Activated gamma-delta T cell treated with Interleukin-2 at 50 U/mL for 16 hours (primary cell): ENCODE measurements at places on chromosomes 1 and 21.

- no peak for DNase-seq
Measured at GRCh38 chr1:53546409-53547155, 87.4 kb downstream of the DMRTB1 start.

- no peak for DNase-seq
Measured at GRCh38 chr1:52533713-52534112, 19.2 kb downstream of the TUT4 start.

DNA sequence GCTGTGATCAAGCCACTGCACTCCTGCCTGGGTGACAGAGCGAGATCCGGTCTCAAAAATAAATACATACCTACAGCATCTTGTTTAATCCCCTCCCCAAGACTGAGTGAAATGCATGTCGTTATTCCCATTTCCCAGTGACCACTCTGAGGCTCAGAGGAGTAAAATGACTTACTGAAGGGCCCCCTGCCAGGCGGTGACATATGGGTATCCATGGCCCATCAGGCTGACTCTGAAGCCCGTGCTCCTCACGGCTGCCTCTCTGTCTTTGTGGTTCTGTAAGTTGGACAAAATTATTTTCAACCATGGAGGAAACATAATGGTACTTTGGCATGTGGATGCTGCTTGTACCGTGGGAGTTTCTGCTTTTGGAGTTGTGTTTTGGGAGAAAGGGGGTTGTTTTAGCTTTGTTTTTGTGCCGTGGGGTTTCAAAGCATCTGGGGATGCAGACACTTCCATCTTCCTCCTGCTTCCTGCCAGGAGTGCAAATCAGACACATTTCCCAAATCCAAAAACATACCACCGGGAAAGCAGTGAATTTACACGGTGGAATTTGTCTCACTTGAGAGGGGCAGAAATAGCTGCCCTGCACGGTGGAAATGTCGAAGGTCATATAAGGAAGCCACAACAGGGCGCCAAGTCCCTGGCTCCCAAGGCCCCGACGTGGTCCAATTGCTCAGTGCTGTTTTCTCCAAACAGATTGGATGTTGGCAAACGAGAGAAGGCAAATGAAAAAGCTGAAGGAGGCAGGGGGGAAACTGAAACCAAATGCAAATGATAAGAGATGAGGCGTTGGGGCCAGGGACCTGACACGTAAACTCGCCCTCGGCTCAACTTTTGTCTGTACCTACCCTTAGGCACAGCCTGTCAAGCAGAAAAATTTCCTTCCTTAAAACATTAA, 17.1 kb upstream of the PINK1 start:
- DNase-seq: no peak

DNA sequence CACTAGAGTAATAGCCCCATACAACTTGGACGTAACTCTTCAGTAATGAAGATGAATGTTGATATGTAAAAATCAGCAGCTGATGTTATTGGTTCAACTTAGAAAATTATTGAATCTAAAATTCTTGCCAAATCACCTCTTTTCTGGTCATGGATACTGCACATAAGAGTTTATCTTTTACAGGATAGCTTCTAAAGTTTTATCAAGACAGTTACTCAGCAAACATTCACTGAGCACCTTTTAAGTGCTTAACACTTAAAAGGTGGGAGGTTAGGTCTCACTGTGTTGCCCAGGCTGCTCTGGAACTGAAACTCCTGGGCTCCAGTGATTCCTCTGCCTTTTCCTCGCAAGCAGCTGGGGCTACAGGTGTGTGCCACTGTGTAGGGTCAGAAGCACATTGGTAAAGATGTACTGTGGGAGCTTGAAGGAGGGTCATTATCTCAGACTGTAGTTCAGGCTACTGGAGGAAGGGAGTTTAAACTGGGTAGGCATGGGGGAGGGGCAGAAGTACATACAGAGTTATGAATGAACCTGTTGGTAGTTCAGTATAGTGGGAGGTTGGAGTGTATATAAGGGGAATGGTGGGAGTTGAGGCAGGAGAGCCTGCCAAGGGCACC, 2.0 kb downstream of the MPZL1 start:
- no peak for DNase-seq

- no peak for DNase-seq
Measured at GRCh38 chr1:41461790-41462679, 22.4 kb downstream of the EDN2 start.

DNA sequence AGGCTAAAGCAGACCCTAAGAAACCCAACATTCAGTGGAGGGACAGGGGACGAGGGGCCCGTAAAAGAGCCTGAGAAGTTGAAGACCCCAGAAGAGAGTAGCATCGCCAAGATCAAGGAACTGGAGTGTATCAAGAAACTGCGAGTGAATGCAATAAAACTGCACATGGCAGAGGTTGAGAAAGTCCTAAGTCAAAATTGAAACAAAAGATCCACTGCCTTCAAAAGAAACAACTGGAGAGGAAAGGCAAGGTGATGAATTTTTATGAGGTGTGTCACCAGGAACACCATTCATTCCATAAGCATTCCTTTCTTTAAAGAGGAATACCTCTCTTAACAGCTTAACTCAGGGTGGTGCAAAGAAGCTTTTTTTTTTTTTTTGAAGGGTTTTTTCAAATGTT, 38.3 kb upstream of the ADORA3 start:
- no peak for DNase-seq

DNA sequence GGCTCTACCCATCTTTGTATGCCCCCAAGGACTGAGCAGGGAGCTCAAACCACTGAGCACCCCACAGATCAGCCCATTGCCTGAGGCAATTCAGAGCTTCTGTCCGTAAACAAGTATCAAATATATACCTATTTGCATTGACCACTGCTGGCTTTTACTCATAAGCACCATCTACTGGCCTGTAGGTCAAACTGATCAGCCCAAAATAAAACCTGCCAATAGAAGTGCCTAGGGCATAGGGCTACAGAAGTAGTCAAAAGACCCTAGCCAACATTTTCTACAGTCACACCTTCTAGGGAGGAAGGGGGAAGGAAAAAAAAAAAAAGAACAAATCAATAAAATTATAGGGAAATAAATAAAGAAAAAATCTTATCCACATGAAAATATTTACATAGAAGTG, 5.3 kb upstream of the LCE3D start:
- DNase-seq: no peak

DNA sequence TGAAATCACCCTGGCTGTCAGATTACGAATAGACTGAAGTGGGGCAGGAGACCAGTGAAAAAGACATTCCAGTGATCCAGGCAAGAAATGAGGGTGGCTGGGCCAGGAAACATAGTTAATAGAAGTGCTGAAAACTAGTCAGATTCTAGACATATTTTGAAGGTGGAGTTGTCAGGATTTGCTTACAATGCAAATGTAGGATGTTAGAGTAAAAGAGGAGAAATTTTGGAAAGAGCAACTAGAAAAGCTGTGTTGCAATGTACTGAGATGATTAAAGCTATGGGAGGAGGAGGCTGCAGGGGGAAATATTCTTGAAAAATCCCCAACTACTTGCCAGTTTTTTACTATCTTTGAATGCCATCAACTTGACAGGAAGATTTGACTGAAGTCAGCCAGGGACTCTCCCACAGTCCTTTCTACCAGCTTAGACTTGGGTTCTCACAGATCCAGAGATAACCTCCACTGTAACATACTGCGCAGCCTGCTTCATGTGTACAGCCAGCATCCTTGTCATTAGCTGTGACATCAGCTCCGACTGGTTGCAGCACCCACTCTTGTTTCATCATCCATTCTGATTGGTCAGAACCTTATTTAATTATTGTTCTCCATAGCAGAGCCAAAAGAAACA, 109.7 kb downstream of the TSEN15 start:
- DNase-seq: no peak

DNA sequence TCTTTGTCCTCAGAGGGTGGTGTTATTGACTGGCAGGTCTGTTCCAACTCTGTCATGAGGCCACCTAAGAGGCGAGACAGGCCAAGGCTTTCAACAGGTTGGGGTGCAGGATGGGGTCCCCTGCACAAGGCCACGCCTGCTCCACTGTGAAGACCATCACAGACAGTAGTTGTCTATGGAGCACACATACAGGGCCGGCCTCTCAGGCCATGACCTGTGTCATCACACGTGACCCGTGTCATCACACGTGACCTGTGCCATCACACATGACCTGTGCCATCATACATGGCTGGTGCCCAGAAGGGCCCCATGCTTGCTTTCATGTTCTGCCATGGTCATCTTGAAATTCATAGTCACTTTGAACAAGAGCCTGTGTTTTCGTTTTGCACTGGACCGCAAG, 91.9 kb downstream of the ARHGEF10L start:
- DNase-seq: no peak

GRCh38 chr1:210237479-210237878, 4.9 kb downstream of the SERTAD4 start:
- no peak for DNase-seq

GRCh38 chr1:181141431-181141910, 53.0 kb downstream of the IER5 start:
- DNase-seq: no peak

DNA sequence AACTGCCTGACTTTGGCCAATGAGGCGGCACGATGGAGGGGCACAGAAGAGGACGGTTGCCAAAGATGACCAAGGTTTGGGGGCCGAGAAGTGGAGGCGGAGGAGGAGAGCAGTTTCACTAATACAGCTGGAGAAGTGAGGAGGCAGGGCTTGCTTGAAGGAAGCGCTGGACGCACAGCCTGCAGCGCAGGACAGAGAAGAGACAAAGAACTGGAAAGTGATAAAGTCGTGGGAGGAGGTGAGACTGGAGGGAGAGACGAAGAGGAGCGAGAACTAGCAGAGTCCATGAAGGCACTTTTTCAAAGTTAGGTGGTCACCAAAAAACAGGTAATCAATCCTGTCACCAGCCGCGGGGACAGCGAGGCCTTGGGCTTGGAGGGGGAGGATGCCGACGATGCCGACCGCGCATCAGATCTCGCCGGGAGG, 771 bp downstream of the PACC1 start:
- no peak for DNase-seq

DNA sequence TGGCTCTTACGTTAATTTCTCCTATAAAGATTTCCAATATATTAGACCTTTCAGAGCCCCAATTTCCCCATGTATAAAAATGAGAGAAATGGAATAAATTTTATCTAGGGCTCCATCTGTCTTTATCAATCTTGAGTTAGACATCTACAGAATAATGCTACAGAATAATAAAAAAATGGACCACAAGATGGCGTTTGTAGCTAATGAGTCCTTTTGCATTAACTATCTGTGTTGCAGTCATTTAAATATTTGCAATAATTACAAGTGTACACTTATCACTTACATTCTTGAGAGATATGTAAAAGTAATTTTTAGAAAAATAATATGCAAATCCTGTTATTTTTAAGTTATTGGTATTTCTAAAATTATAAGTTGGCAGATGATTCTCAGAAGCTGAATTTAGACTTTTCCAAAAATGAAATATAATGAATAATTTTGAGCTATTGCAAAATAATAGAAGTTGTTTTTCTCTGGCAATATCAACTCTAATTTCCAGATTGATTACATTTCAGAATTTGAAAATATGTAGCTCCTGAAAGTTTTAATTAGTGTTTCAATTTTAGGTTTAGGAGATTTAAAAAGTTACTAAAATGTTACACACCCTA, 87.7 kb downstream of the SNX7 start:
- DNase-seq: no peak

DNA sequence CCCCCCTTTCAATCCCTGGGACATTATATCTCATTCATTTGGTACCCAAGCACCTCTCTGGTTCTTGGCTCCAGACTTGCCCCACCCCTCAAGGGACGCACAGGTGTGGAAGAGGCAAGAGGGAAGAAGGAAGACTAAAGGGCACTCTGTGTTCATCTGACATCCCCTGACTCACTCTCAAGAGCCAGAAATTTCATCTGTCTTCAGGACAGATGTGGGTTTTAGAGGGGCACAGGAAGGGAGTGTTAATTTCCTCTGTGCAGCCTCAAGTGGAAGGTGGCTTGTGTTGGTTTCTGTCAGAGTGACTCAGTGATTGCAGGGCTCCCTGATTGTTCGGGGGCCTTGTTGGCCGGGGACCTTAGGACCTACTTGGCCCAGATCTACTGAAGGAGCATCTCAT, 2.4 kb downstream of the C2CD4D start:
- DNase-seq: peak; percentile 49

GRCh38 chr1:45643978-45644377, 20.1 kb upstream of the CCDC17 start:
- DNase-seq: no peak

- no peak for DNase-seq
Measured at GRCh38 chr1:43425045-43425444, 28.7 kb downstream of the HYI start.

GRCh38 chr1:176996456-176997090, 167.9 kb downstream of the ASTN1 start:
- no peak for DNase-seq

DNA sequence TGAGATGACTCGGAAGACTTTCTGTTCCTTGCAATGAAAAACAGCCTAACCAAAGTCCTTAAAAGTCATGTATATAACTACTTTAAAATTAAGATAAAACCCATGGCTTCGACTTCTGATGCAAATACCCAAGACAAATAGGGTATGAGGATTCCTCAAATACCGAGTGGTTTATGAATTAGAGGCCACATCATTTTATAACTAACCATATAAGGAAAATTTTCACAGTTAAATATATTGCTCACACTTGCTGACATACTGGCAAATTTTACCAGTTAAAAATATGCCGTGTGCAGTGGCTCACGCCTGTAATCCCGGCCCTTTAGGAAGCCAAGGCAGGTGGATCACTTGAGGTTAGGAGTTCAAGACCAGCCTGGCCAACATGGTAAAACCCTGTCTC, 5.4 kb downstream of the RERE start:
- no peak for DNase-seq

DNA sequence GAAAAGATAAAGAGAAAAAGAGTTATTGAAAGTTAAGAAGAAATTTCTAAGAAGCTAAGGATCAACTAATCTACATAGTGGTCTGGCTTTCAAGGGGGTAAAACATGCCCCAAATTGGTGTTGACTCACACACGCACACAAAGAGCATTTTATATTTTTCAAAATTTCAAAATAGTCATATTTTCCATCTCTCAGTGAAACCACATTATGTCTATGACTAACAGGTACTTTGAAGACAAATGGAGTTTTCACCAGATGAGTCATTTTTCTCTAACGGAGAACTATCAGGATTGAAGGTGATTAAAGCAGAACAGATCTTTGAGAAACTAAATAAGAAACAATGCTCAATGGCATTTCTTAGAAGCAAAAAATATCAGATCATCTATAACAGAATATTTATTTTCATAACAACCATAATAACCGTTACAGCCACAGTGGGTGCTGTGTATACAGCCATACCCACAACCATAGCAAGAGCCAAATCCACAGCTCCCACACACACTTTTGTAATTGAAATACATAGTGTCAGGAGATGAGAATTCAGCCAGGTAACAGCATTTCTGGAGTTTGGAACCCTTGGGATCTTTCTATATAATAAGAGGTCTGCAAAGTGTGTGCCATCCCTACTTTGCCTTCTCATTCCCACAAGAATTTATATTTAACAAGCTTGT, at the start of gene KRTAP21-3:
KRTAP21-3 (minus strand) TSS at position 539 of the 671 bp plus-strand sequence; CDS start at position 521, 18 bp downstream.
- DNase-seq: no peak

DNA sequence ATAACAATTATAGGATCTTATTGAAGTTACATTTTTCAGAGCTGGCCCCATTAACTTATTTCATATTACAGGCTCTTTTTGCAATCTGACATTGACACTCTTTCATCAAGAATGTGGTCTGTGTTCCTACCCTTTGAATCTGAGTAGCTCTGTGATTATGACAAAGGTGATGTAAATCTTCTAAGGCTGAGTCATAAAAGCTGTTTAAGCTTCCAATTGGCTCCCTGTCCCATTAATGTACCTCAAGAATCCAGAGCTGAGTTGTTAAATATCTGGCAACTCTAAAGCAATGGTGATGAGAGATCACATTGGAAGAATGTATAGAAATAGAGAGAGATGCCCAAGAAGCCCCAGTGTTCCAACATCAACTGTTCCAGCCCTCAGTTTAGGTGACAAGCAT, 178.5 kb upstream of the DEPDC1 start:
- DNase-seq: no peak
